ENCODE measurements at places on chromosomes 7 and 10. TPM values are rescaled to one million over a fixed set of nuclear protein-coding genes. Genes with fewer than 3 reads are reported as not detected.

BAG3 gene
- total RNA-seq: 23.3 TPM

- no peak for DNase-seq
Observed at GRCh38 chr10:71300555-71301370, 18.3 kb upstream of the SLC29A3 start.

DNA sequence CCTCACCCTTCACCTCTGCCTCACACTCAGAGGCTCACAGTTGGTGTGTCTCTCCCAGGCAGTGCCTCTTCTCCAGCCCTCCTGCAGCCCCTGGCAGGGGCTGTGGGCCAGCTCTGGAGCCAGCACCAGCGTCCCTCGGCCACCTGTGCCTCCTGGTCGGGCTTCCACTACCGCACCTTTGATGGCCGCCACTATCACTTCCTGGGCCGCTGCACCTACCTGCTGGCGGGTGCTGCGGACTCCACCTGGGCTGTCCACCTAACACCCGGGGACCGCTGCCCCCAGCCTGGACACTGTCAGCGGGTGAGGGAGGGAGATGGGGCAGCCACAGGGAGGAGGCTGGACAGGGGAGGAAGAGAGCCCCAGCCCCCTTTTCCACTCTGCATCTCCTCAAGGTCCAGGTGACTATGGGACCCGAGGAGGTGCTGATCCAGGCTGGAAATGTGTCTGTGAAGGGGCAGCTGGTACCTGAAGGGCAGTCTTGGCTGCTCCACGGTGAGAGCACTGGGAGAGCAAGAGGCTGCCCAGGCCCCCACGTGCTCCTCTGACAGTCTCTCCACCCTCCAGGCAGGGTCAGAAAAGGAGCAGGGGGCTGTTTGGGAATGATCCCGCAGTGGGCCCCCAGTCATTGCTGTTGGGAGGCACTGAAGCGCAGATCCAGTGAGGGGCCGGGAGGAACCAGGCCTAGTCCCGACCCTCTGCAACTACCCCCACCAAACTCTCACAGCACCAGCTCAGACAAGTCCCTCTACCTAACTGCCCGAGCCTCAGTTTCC lies 4.4 kb upstream of the ZNF467 start:
- no peak for DNase-seq

DNA sequence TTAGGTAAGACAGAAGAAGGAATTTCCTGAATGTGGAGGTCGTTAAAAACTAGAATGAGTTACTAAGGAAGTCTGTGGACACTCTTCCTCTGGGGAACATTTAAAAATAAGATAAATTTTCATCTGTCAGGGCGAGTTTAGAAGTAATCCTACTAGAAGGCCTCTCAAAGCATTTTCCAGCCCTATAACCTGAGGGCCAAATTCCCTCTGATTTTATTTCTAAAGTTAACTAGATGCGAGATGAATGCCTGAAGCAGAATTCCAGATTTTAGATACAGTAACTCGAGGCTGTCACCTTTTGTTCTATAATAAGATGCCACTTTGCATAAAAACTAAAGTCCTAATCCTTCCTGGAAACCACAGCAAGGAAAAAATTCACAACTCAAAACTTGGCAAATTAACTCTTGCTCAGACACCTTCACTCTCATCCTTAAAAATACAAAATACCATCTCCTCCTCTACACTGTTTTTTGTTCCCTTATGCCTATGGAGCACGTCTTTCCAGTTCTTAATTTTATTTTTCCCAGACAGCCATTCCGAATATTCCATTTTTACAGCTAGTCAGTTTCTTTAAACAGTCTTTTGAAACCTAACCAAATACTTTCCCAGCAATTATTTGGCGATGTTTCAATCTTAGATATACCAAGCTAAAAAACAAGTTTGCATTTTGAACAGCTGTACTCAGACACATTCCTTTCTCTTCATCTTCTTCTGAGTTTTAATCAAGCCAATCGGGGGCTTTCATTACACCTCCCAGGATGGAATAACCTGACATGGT lies 420.7 kb upstream of the NFE2L3 start:
- DNase-seq: no peak

GRCh38 chr7:931871-932650 lies 22.4 kb downstream of the ADAP1 start:
- no peak for DNase-seq

All from neural crest cell (in vitro differentiated cells).